Breast epithelium (tissue), 4 donors: ENCODE measurements at places on chromosomes 12 and 14. TPM values are rescaled to one million over a fixed set of nuclear protein-coding genes. Genes with fewer than 3 reads are reported as not detected.

TMEM30B gene
- 20.0 TPM for total RNA-seq

TAS2R8 gene
- total RNA-seq = not detected

GUCY2C gene
- 1.3 TPM for total RNA-seq

AP4S1 gene
- total RNA-seq = 5.2 TPM

DNA sequence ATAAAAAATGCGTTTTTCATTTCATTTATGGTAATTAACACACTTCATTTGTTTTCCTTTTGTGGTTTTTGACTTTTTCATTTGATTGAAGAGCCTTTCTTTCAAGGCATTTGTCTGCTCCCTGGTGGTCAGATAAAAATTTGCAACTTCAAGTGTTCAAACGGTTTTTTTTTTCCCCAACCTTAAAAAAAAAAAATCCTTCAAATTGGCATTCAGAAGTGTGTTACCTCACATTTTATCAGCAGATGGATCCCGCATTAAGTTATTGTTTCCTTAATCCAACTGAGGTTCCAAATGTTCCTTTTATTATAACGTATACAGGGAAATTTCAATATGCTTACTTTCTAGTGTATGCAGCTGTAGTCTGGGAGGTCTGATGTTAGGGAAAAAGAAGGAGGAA is 47.2 kb downstream of the MYF5 start:
- no peak for DNase-seq
- H3K36me3 ChIP-seq = no peaks in the 10 kb centered on the region
- H3K27ac ChIP-seq = no peak overlapping the region
- no peak overlapping the region for H3K4me3 ChIP-seq

DNA sequence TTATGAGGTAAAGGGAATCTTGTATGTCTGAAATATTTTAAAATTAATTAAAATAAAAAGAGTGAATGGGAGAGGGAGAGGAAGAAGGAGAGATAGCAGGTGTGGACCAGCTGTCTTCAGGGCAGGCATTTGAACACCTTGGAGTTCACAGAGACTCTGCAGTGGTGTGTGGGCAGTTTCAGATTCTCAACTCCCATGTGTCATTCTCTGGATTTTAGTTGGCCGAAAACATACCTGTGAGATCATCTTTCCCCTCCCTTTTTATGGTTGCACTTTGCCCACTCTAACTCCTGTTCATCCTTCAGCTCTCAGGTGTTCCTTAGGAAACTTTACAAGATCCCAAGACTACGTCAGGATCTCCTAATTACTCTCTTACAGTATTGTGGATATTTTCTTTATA is 108.1 kb downstream of the ERC1 start:
- H3K4me1 ChIP-seq = no peaks in the 10 kb centered on the region
- H3K27me3 ChIP-seq = no peaks in the 10 kb centered on the region
- DNase-seq = no peak
- no peak overlapping the region for H3K4me3 ChIP-seq
- no peak overlapping the region for H3K27ac ChIP-seq

- no peaks in the 10 kb centered on the region for H3K27me3 ChIP-seq
- H3K27ac ChIP-seq = peak overlapping the region; percentile 99
- peak overlapping the region; percentile 80 for H3K4me3 ChIP-seq
- DNase-seq = no peak
- H3K4me1 ChIP-seq = peaks cover 13% of the 10 kb centered on the region
- no peaks in the 10 kb centered on the region for H3K36me3 ChIP-seq
Measured at GRCh38 chr12:54019091-54019811, 9.0 kb upstream of the HOXC6 start.

SPTB gene
- 2.1 TPM for total RNA-seq

DNA sequence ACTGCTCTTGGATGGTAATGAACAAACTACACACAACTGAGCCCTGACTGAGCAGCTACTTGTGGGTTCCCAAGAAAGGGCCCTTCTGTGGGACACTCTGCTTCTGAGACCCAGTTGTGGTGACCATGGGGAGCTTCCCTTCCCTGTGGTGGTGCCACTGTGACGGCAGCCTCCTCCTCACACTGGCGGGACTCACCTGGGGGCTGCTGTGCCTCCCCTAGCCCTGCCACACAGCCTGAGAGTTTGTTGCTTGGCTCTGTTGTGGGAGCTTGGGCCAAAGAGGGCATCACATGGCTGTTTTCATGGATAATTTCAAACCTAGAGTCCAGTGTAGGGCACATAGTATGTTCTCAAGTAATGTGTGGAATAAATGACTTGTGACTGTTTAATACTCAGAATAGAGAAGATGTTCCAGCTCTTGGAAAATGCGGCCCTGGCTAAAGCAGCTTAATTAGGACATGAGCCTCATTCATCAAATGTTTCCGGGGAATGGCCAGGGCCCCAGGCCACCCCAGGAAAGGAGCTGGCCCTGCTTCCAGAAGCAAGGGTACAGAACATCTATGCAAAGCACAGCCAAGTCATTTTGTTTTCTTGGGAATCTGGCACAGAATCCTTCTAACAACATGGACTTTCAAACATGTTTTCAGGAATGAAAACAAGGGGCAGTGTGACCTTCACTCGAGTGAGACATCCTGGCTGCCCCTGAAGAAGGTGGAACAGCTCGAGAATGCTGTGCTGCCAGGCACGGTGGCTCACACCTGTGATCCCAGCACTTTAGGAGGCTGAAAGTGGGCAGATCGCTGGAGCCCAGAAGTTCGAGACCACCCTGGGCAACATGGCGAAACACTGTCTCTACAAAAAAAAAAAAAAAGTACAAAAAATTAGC is 21.2 kb downstream of the ZFYVE21 start:
- peak overlapping the region; percentile 9 for H3K4me3 ChIP-seq
- peak; percentile 86 for DNase-seq
- peak overlapping the region; percentile 96 for H3K27ac ChIP-seq
- H3K36me3 ChIP-seq = no peaks in the 10 kb centered on the region
- no peaks in the 10 kb centered on the region for H3K27me3 ChIP-seq

GRCh38 chr12:130479401-130480125 is 141.9 kb downstream of the PIWIL1 start:
- no peaks in the 10 kb centered on the region for H3K27me3 ChIP-seq
- no peaks in the 10 kb centered on the region for H3K4me1 ChIP-seq
- no peaks in the 10 kb centered on the region for H3K36me3 ChIP-seq
- no peak overlapping the region for H3K27ac ChIP-seq
- no peak overlapping the region for H3K4me3 ChIP-seq
